ENCODE measurements at places on chromosomes 7 and 10.

- peak; percentile 64 for DNase-seq
Measured at GRCh38 chr10:50739618-50740292, at the start of gene ASAH2B. TSS of gene ASAH2B (plus strand) at chr10:50739936. CDS start at chr10:50745131, 5,195 bp downstream.

DNA sequence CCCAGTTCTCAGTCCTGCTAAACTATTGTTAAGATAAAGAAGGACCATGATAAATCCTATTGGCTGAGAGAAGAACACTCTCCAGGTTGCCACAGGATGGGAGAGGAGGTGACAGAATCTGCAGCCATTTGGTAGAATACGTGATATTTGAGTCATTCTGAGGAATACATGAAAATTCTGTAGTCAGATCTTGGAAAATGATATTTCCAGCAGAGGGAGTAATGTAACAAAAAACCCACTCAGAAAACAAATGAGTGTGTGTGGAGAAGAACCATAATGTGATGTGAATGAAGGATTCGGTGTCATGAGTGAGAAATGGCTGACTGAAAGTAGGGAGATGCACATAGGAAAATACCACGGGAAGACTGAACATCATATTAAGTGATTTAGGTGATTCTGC is 128.5 kb upstream of the PFKP start:
- DNase-seq, result no peak

DNA sequence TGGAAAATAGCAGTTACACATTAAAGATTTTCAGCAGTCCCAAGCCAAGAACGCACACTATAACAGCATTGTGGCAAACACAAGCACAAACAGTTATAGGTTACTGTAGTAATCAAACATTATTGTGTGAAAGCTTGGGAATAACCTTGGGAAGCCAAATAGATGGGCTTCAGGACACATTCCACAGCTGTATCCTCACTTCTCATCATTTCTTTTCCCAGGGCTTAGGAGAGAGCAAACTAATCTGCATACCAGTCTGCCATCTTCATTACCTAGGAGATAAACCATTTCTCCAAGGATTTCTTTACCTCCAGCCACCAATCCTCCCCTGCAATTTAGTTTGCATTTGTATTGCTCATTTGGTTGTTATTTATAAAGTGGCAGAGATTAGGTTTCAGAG is 352.4 kb downstream of the SH2D4B start:
- no peak for DNase-seq

DNA sequence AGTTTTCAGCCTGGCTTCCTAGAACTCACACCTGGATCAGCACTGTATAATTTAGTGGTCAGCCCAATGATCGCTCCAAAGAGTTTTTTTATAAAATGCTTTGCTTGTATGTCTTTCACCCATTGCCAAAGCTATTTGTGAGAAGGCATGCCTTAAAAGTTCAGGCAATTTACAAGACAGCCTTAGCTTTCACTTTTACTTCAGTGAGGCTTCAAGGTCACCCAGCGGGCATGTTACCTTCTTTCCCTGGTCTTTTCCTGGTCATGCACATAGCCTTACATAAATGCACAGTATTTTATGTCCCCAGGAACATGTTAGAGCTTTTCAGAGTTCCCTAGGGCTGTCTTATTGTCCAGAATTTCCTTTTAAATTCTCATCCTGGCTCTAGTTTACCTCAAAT is 179.9 kb upstream of the TMEM72 start:
- DNase-seq, result no peak

DNA sequence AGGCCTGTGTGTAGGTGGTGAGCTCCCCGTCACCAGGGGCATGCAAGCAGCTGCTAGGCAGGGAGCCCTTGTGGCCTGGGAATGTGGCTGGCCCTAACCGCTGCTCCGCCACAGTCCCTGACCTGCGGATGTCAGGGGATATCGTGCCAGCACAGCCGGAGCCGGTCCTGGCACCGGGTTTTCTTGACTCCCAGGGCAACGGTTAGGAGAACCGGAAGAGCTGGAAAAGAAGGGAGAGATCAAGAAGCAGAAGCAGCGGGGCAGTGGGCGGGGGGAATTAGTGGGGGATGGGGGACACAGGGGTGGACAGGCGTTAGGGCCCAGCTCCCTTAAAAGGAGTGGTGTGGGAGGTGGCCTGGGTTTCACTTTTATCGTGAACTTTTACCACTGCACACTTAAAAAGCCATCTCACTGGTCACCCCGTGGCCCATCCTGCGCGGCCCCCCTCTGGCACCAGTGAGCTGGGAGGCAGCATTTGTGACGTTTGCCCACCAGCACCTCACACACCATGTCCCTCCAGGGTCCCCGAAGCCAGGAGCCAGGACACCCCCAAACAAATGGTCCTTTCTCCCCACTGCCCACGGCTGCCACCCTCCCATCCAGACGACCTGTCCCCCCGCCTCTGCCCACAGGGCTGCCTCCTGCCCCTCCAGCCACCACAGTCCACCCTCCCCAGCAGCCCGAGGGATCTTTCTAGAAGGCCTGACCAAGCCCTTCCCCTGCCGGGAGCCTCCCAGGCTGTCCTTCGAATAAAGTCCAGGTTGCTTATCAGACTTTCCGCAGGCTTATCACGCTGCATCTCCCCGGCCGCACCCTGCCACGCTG is 1.8 kb upstream of the MICALL2 start:
- no peak for DNase-seq

DNA sequence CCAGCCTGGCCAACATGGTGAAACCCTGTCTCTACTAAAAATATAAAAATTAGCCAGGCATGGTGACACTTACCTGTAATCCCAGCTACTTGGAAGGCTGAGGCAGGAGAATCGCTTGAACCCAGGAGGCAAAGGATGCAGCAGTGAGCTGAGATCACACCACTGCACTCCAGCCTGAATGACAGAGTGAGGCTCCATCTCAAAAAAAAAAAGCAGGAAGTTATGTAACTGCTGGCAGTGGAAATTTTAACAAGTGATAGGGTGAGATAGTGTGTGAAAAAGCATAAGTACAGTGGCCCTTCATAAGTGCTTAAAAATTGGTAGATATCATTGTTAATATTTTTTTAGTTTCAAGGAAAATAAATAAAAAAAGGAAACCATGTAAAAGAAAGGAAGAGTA is 12.3 kb downstream of the AKR1C3 start:
- DNase-seq, result no peak

DNA sequence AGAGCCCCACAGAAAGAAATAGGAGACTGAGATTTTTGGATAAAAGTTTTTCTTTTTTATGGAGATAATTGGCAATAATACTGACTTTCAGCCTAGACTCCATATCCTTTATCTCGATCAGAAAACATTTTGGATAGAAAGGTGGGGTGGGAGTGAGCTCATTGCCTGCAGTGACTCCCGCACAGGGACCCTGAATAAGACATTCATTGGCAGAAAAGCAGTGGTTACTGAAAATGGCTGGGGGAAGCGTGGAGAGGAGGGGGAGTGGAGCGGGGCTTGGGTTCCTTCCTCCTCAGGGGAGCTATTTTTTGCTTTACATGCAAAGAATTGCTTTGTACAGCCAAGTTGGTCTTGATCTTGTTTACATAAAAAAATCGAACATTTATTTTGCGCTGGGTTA is 90.4 kb upstream of the BMPER start:
- no peak for DNase-seq

GRCh38 chr10:114404171-114405010 is at the start of gene AFAP1L2:
TSS of gene AFAP1L2 (minus strand) at chr10:114404502. CDS start at chr10:114404455, 47 bp downstream.
- DNase-seq, result no peak

- DNase-seq, result no peak
Measured at GRCh38 chr10:48574322-48574796, 30.5 kb downstream of the ARHGAP22 start.

DNA sequence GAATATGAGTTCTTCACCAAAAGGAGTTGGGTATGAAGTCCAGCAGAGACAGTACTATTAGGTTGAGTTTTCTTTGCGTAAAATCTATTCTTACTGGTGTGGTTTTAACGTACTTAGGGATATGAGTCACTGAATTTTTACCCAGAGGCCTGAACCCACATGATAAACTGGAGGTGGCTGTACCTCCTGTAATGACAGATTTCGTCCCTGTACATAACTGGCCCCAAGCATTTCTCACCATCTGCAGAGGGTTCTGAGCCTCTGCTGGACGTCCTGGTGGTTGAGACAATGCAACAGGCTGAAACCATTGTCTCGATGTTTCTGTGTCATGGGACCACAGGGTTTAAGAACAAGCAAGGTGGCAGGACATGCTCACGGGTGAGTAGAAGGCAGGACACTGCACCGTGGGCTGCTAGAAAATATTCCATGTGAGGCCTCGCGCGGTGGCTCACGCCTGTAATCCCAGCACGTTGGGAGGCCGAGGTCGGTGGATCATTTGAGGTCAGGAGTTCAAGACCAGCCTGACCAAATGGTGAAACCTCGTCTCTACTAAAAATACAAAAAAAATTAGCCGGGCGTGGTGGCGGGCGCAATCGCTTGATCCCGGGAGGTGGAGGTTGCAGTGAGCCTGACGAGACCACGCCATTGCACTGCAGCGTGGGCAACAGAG is 233.9 kb downstream of the DNAJB6 start:
- DNase-seq, result no peak

GRCh38 chr10:92432596-92432995 is 141.3 kb downstream of the IDE start:
- DNase-seq, result no peak

DNA sequence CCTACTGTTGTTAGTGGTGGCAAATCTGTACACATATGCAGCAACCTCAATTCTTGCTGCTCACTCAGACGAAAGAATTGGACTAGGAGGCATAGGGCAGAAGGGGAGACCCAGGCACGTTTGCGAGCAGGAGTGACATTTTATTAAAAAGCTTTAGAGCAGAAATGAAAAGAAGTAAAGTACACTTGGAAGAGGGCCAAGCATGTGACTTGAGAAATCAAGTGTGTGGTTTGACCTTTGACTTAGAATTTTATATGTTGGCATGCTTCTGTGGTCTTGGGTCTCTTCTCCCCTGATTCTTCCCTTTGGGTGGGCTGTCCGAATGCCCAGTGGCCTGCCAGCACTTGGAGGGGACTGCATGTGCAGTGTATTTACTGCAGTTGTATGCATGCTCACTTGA is 205.5 kb upstream of the SEMA3D start:
- DNase-seq, result no peak

- no peak for DNase-seq
Measured at GRCh38 chr7:113197274-113197673, 78.9 kb upstream of the SMIM30 start.

GRCh38 chr7:144027070-144027469 is 21.7 kb upstream of the OR2A5 start:
- DNase-seq, result no peak

DNA sequence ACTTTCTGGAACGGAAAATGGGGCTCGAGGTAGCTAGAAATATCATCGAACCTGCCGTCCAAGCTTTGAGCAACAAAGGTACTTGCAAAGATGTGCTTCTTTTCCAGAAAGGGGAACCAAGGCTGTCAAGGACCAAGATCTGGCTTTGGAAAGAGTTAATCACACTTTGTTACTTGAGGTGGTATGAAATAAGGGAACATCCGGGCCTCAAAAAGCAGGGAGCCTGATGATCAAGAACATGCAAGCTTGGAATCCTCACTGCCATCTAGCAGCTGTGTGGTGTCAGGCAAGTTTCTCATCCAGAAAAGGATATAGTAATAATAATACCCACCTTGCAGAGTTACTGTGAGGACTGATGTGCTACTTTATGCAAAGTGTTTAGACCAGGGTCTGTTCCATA is 329.5 kb downstream of the GRID1 start:
- no peak for DNase-seq

GRCh38 chr7:139084709-139085108 is 24.8 kb downstream of the ZC3HAV1 start:
- DNase-seq, result no peak

GRCh38 chr10:6602026-6602699 is 22.1 kb upstream of the PRKCQ start:
- DNase-seq, result no peak

GRCh38 chr10:63128443-63128842 is 4.7 kb upstream of the NRBF2 start:
- no peak for DNase-seq

GRCh38 chr7:70539205-70539604 is 592.7 kb upstream of the GALNT17 start:
- no peak for DNase-seq

DNA sequence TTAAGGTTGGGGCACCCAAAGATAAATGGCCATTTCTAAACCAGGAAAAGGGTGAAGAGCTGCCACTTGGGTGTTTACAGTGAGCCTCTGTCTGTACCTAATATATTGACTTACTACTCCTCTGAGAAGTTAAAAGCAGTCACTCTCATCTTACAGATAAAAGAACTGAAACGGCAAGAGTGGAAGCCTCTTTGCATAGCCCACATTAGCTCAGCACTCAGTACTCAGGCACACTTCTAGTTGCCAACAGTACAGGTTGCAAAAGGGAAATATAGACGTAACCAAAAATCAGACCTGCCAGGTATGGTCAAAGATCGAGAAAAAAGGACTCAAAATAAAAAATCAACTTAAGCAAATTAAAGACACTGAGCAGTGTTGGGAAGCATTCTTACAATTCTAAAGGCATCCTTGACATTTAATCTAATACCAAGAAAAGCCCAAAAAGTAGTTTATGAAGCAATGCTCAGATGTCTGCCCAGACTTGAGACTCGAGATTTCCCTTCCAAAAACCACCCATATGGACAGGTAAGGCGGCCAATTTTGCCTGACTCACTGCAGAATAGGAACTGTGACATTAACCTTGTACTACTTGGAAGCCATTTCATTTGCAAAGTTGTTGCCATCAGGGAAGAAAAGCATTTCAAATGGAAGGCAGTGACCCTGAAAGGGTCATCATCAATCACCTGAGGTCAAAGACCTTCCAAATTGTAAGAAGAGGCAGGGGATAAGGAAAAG is 139.3 kb downstream of the SLC25A13 start:
- DNase-seq, result no peak
